Common myeloid progenitor, CD34-positive (primary cell): ENCODE measurements at places on chromosomes 2 and 18.

DNA sequence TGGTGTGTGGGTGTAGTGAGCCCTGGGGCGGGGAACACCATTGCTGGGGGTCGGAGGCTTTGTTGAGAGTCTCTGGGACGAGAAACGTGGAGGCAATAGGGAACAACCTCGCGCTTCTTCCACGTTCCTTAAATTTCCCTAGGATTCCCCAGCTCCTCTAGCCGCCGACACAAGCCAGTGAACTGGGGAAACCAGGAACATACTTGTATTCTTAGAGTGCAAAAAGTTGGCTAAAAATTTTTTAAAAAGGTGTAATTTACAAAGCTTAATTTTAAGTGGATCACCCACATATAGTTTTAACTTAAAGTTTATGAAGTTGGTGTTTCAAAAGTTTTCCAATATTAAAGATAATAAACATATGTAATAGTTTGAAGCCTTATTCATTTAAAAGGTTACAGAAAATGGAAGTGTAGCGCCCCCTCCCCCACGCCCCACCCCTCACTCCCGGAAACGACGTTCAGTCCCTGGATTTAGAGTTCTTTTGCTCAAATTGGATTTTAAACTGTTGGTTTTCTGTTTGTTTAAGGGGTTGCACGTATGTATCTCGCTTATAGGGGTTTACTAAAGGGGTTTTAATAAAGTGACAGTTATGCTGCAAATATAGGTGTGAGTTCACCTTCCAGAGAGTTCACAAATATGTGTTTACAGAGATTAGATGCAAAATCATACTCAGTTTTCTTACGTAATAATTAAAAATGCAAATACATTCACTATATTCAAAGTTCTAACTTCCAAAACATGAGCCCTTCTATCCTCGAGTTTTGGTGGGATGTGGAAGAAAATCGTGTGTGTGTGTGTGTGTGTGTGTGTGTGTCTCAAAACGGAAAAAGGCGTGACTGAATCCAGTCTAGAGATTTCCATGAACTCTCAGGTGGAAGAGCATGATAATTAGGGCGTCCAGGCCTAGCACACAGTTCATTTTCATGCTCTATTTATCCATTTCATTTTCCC is 872 bp downstream of the DSG2 start:
- DNase-seq: peak; percentile 36

- no peak for DNase-seq
These were observed 105.5 kb downstream of the NRP2 start for GRCh38 chr2:205787761-205788160.

DNA sequence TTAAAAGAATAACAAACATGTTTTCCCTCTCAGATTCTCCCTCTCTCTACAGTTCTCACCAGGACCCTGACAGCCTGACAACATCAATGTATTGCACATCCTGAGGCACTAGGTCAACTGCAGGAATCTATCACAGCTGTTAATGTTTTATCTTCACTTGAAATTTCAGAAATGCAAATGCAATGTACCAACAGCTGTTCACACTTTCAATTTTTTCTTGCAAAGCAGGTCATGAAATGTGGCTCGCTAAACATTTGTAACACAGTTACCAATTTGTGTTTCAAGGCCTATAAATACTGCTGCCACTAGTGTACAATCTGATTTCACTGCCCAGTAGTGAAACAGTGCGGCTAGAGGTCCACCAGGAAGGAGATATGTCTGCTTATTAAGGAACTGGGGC is 147.8 kb downstream of the EXOC6B start:
- DNase-seq: no peak

- DNase-seq: peak; percentile 64
These were observed 65.7 kb downstream of the MCFD2 start for GRCh38 chr2:46849721-46850556.

DNA sequence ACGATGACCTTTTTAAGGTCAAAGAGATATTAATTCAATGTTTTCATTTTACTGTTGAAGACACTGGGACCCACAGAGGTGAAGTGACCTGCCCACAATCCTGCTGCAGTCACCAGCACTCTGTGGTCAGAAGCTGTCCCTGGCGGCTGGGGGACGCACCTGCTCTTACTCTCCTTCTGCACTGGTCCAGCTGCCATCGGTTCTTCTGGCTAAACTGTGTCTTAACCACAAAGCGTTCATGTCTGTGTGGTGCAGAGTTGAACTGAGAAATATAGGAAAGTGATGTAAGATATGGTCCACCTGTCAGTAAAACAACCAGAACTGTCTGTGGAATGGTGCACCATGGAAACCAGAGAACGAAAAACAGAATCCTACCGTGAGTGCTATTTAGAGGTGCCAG is 44.9 kb upstream of the SMIM21 start:
- DNase-seq: no peak

- DNase-seq: no peak
These were observed 175.2 kb downstream of the TMEM200C start for GRCh38 chr18:5720132-5720531.

DNA sequence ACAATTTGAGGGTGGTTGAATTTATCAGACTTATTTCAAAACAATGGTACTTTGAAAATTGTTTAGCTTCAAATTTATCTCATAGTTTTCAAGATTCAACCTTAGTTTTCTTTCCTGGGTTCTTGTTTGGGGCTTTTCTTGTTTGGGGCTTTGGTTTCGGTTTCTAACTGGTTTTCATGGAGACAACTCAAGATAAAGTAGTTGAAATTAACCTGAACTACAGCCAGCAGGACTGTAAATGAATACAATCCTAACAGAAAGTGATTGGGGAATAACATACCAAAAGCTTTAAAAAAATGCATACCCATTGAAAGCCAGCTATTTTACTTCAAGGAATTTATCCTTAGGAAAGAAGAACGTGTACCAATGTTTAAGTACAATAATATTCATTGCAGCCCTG is 133.5 kb upstream of the SLC14A2 start:
- DNase-seq: no peak

- no peak for DNase-seq
These were observed 36.7 kb downstream of the SP140 start for GRCh38 chr2:230262246-230262645.

- no peak for DNase-seq
These were observed 92.8 kb downstream of the PTGR3 start for GRCh38 chr18:75116165-75116564.

DNA sequence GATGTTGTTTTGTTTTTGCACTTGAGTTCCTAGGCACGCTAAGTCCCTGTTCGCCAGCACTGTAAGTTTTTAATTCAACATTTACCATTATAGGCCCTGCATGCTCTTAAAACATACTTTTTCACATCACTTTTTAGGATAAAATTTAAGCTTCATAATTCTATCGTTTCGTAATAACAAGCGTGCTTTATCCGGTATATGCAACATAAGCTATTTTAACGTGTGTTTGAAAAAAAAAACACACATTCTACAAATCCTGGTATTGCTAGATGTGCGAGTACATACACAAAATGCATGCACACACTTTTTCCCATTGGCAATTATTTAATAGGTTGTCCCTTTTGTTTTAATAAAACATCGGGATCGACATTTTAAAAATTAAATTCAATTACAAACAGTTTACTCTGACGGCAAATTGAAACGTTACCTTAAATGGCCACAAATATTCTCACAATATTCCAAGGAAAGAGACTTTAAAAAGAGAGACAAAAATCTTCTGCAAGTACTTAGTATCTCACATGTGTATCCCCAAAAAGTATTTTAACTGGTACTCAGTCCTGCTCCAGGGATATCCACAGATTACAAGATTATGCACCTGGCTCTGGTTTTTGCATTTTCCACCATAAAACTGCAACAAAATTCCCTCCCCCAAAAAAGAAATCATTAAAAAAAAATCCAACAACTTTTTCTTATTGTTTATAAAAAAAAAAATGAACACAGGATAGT is 1.0 kb upstream of the TCF4 start:
- no peak for DNase-seq

GRCh38 chr2:216574046-216574445 is 59.2 kb upstream of the IGFBP2 start:
- no peak for DNase-seq

GRCh38 chr2:189076572-189076971 is 102.4 kb downstream of the COL3A1 start:
- no peak for DNase-seq

DNA sequence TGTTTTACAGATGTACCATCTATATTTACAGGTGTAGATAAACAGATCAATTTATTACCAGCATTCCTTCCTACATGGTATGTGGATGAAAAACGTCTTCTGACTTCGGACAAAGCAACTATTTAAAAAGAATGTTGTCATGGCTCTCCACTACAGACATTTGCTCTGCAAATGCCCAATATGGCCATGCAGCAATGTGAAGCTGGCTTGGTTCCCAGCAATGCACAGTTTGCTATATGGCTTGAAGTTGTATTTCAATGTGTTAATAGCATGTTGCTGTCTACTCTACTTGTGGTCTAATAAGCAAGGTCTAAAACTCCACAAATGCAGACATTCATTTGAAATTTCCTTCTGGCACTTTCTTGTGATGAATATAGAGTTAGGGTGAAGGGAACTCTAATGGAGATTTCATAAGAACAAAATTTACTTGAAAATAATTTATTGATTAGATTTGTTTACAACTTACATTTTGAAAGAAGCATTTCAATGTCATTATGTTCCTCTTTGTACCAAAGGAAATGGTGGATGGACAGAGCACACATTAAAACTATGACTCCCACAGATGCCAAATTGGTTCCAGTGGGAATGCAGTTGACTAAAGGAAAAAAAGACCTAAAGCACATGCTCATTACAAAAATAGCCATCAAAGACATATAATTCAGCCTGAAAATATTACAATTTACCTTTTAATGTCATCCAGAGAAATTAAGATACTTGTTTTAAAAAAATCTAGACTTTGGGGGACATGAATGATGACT is 234.0 kb downstream of the DYM start:
- no peak for DNase-seq

GRCh38 chr2:85584857-85585780 is 888 bp downstream of the VAMP5 start:
- DNase-seq: no peak
